Stimulated activated CD8-positive, alpha-beta memory T cell treated with anti-CD3 and anti-CD28 coated beads, Interleukin-15, amount 100 ng/mL, for 24 hours (primary cell): ENCODE measurements at places on chromosomes 1 and 21.

DNA sequence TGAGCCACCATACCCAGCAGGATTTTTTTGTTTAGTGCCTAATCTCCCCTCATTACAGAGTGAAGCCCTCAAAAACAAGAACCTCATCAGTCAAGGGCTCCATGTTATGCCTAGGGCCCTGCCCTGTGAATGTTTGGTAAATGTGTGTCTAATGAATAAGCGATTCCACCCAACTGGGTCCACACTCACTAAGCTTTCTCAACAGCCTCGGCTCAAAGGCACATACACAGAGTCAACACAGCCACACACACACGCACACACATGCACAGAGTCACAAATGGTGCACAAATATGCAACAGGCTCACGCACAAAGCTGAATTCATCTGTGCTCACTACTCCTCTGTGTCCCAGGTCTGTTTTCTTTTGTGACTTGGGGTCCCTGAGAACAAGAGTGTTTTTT lies 11.7 kb upstream of the SYNC start:
- DNase-seq: no peak

- no peak for DNase-seq
Observed at GRCh38 chr1:207463021-207463420, 8.9 kb downstream of the CR2 start.

GRCh38 chr1:184682956-184683355 lies 71.7 kb downstream of the EDEM3 start:
- no peak for DNase-seq

- no peak for DNase-seq
Observed at GRCh38 chr1:209102120-209102519, 481.4 kb upstream of the CAMK1G start.

DNA sequence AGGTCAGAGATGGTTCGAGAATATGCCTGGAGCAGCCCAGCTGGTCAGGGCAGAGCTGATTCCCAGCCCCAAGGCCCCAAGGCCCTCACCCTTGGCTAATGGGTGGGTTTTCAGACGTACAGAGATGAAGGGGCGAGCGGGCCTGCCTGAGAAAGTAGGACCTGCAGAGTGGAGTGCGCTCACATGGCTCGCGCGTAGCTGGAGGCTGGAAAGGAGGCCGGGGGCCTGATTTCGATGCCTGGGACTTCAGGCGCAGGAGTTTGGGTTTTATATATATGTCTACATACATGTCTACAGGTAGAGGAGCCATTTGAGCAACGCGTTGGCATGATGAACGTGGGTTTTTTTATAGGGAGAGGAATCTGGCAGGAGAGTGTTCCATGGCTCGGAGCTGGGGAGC lies 8.9 kb downstream of the COQ8A start:
- DNase-seq: no peak

DNA sequence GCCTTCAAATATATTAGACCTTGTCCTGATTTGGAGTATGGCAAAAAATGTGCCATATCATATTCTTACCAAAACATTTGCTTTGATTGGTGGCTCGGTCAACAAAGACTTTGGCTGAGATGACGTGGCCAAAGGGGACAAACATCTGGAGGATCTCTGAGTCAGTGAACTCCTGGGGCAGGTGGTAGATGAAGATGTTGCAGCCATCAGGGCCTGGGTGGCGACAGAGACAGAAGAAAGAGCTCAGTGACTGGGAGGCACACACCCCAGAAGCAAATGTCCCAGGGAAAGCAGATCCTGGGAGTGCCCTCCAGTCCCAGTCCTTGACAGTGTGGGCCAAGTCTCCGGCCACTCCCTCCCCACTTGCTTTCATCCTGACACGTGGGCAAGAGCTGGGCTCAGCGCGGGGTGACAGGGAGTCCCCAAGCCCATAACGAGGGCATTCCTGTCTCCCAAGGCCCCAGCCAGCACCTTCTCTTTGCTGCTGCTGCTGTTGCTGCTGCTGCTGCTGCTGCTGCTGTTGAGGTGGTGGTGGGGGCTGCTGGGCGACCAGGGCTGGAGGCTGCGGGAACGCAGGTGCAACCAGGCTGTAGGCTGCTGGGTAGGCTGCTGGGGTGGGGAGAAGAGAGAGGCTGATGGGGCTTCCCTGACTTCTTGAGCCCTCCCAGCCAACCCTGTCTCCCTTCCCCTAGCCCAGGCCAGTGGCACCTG lies 10.7 kb downstream of the CELF3 start:
- no peak for DNase-seq

DNA sequence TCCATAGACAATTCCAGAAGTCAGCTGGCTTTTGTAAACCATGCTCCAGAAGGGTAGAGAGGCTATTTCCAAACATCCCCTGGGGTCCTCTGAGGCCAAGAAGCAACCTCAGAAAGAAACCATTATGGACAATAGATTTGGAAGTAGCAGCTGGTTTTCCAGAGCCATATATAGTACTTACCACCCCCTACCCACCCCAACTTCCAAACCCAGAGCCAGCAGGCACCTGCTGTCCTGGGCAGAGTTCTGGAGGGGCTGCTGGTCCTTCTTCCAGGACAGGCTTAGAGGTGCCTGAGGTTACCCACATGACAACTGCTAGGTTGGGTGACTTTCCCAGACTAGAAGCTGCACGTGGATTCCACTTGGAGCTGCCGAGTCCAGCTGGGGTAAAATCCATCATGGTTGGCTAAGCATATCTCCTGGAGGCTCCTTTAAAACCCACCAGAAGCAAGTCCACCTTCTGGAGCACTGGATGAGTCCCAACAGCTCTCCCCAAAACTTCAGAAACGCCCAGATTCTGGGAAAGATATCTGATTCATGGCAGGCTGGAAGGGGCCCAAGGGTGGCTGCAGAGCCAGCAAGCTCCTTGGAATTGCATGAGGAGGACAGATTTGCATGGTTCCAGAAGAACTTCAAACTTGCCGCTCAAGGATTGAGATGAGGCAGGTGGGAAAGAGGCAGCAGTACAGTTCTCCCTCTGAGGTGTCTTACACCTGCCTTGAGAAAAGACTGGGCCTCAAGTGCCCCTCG lies 5.8 kb downstream of the MYCL start:
- DNase-seq: no peak

GRCh38 chr1:33656467-33657005 lies 184.1 kb downstream of the ZSCAN20 start:
- no peak for DNase-seq

DNA sequence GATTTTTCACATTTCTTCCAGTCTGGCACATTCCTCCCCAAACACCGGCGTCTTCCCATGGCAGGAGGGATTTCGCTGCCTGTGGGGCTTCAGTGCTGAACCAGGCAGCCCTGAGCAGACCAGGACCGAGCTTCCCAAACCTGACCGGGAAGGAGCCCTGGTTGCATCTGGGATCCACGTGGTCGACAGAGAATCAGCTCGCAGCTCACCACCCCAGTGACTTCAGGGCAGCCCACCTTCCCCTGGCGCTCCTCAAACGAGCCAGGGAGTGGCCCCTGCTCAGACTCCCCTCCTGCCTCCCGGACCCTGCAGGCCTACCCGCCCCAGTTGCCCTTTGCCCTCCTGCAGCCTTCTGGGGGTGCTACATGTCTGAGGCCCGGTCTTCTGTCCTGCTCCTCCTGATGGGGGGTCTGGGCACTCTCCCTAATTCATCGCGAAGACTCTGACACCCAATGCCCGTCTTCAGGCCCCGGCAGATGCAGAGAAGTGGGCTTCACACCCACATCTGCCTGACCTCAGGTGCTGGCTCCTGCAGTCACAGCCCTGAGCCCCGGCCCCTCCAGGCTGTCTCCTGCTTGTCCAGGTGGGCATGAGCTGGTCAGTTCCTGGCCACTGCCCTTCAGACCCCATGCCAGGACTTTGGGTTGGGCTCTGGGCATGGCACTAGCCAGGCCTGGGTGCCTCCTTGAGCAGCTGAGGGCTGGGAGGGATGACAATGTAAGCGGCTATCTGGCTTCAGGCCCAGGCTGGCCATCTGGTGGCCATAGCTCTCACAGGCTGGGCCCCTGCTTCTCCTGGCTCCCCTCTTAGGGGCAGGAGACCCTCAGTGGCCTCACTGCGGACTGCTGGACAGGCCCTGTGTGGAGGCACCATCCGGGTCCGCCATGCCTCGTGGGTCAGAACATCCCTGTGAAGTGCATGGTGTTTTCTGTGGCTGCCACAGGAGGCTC lies 26.1 kb upstream of the PRSS38 start:
- DNase-seq: no peak

DNA sequence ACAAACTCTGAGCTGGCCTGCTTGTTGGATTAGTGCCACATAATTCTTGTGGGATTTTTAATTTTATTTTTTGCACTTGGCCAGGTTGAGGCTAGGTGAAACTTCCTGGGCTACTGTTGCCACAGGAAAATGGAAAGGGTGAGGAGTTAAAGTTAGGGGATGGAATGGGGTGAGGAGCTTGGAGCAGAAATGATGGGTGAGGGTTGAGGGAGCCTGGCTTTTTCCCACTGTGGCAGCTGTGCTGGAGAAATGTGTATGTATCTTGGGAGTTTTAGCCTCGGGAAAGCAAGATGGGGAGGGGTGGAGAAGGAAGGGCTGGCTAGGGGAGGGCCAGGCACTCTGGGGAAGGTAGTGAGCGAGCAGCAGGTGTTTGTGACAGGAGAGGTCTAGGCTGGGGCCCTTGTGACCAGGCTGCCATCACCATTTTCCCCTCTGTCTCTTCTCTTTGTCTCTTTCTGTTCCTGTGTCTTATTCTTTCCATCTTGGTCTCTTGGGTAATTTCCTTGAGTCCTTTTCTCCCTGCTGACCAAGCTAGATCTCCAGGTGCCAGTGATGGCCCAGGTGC lies 2.0 kb downstream of the ZNF687 start:
- no peak for DNase-seq

- DNase-seq: no peak
Observed at GRCh38 chr1:177045151-177045550, 119.4 kb downstream of the ASTN1 start.

- no peak for DNase-seq
Observed at GRCh38 chr1:232143315-232143886, 486.5 kb downstream of the SIPA1L2 start.

DNA sequence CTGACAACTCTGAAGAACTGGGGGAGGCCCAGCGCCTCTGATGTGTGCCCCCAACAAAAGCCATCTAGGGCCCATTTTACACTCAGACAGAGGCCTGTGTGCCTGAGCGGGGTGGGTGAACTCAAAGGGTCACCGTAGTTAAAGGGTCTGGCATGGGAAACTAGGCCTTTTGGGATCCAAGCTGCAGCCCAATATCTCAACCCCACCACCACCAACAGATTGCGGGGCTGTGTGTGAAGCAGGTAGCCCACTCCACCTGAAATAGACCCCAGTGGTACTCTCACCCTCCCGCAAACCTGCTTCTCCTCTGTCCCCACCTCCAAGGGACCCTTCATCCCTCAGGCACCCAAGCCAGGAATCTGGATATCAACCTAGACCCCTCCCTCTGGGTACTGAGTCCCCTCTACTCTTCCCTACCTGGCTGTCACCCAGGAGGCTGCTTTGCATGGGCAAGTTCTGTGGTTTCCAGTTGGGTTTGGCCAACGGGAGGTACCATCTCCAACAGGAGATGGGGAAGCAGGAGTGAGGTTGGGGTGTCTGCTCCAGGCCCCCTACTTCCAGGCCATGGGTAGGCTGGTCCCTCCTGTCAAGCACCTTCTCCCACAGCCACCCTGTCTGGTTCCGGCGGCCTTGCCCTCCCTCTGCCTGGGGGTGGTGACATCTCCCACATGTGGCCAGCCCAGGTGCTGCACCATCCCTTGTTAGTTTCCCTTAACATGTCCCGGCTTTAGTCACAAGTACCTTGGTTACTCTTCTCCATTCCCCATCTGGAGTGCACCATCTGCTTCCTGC lies 35.2 kb upstream of the LRP8 start:
- no peak for DNase-seq

- DNase-seq: no peak
Observed at GRCh38 chr1:245686006-245686405, 531.2 kb downstream of the KIF26B start.

DNA sequence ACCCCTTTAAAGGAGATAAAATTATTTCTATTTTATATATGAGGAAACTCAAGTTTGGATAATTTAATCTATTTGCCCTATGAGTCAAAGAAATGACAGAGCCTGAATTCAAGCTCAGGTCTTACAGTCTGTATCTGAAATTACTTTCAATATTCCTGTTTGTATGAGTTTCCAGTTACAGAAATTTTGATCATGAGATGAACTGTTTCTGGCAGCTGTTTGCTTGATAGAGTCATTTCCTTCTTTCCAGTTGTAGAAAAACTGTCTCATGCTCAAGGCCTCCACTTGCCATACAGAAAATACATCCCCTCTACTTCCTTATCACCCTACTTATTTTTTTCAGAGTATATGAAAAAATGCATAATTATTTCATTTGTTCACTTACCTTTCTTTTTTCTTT lies 87.6 kb downstream of the PTPRC start:
- DNase-seq: no peak

DNA sequence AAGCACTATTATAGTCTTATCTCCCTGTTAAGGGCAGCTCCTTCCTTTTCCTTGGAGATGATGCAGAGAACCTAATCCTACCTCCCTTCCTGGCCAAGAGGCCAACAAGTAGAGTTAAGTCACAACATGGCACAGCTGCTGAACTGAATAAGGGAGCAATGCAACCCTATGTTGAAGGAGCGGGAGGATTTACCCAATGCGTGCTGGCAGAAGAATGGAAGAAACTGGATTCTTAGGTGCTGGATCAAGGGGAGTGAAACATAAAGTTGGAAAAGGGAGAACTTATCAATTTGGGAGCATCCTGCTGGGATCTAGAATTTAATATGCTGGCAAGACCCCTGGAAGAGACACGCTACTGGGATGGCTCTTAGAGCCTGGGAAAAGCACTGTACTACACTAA lies 12.0 kb upstream of the HUNK start:
- no peak for DNase-seq

DNA sequence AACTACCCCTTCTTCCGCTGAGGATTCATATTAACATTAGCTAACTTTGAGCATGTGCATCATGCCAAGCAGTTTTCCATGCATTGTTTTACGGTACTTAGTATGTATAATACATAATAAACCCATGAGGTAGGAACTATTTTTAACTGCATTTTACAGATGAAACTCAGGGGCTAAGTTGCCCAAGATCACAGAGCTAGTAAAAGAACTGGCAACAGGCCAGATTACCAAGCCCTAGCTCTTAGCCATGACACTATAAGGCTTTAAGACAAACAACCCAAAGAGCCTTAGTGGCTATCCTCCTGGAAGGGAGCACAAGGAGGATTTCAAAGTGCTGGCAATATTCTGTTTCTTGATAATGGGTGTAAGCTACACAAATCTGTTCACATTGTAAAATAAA lies 6.1 kb downstream of the AK2 start:
- no peak for DNase-seq
